C1 segment of cervical spinal cord (tissue), 14 donors: ENCODE measurements at places on chromosomes 12 and 14.
A peak's percentile ranks its signal among the peaks of the same experiment; 100 is the strongest.

GRCh38 chr12:11822081-11822834 is 172.8 kb downstream of the ETV6 start:
- no peak for DNase-seq

DNA sequence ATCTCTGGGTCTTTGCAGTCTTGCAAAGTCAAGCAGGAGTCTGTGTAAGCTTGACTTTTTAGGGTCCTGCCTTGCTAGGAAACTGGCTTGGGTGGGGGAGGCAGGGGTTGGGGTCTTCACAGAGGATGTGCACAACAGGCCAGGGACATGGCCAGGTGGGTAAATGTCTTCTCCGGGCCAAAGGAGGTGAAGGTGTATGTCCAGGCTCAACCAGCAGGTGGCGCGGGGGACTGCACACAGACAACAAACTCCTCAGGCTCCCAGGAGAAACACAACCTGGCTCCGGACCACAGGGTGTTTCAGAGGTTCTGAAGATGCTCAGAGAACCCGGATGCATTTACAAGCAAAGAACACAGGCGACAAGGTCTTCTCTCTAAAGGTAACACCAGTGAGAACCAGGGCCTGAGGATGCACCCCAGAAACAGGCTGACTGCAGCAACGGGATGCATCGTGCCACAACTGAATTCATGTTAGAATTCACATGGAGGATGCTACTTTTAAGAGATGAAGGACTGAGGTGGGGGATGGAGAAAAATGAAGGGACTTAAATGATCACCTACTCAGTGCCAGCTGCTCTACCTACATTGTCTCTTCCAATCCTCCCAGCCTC is 56.0 kb downstream of the PLEKHG3 start:
- no peak for DNase-seq

DNA sequence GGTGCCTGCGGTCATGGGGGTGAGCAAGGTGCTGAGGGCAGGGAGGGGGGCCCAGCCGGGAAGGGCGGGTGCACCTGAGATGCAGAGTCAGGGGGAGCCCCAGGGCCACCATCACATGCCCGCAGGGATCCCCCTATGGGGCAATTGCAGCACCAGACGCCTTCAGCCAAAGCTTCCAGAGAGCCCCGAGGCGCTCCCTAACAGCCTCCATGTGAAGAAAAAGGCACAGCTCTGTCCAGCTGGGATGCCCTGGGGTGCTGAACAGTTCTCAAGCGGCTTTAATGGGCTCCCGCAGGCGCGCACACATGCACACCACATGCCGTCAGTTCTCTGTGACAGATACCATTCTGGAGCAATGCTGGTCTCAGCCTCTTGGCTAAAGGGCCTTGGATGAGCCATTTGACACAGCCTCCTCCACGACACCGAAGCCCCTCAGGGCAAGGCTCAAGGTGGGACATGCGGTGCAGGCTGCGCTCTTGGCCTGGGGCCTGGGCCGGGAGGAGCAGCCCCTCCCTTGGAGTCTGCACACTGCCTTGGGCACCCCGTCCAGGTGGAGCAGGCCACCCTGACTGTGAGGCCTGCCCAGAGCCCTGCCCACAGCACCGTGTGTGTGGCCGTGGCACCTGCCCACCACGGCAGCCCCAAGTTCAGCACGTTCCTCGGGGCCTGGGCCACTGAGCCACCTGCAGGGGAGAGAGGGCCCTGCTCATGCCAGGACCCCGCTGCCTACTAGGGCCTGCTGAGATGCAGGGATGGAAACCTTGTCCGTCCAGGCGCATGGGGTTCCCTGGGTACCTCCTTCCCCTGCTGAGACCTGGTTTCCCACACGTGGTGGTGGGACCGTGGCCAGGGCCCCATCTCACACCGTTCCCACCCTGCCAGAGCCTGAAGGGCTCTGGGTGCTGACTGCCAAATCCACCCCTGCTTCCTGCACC is 7.7 kb downstream of the XRCC3 start:
- DNase-seq, result no peak

DNA sequence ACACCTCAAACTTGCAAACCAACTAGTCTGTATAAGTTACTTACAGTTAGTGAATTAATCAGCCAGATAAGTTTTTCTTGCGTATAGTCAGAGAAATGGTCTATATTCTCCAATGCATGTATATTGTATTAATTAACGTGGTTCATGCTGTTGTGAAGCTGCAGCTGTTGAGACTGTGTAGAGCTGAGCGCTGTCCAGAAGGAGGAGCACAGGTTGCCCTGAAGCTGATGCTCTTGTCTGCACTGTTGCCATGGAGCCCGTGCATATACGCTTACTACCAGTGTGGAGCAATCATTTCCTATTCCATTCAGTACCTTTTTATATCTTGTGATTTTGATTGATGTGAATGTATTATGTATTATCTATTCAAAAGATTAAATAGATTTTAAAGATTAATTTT is 74.3 kb upstream of the ARID2 start:
- DNase-seq, result no peak

DNA sequence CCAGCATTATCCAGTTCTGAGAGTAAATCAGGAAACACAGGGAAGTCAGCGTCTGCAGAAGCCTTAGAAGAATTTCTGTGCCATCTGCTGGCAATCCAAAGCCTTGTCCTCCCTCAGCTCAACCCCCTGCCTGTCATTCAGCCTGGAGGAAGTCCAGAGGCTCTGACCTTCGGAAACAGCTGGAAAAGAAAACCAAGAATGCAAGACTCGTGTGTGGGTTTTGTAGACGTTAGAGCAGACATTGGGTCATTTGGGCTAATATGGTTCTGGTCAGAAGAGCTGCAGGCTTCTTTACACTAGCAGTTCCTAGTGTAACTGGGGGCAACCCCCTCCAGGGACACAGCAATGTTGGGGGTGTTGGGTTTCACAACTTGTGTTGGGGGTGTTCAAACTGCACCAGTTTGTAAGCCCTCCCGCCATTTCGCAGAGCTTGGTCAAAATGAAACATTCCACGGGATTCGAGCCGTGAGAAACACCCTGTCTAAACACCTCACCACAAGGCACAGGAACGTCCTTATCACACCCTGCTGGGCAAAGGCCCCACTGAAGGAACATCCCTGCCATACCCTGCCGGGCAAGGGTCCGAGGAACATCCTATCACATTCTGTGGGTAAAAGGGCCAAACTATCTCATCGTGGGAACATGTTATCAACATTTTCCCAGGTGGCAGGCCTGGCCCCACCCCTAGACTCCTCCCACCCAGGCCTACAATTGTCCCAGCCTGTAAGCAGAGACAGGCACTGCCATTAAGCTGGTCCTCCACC is 21.0 kb upstream of the SERPINA4 start:
- DNase-seq, result no peak

DNA sequence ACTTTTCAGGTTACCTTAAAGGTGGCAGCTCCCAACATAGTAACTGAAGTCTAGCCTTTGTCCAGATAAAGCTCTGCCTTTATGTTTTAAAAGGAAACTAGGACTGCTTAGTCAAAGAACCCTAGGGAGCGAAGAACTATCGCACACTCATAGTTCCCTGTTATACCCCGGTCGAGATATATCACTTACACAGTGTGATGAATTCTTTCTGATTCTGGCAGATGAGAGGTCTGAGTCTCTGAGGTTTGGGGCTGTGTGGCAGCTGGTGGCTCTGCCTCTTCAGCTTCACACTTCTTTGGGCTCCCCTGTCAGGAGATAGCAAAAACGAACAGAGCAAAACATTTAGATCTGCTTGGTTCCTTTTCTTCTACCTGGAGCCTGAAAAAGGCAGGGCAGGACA is 17.0 kb downstream of the ACIN1 start:
- DNase-seq, result no peak

- peak; percentile 82 for DNase-seq
Measured at GRCh38 chr12:26126340-26127284, 1.8 kb upstream of the BHLHE41 start.

DNA sequence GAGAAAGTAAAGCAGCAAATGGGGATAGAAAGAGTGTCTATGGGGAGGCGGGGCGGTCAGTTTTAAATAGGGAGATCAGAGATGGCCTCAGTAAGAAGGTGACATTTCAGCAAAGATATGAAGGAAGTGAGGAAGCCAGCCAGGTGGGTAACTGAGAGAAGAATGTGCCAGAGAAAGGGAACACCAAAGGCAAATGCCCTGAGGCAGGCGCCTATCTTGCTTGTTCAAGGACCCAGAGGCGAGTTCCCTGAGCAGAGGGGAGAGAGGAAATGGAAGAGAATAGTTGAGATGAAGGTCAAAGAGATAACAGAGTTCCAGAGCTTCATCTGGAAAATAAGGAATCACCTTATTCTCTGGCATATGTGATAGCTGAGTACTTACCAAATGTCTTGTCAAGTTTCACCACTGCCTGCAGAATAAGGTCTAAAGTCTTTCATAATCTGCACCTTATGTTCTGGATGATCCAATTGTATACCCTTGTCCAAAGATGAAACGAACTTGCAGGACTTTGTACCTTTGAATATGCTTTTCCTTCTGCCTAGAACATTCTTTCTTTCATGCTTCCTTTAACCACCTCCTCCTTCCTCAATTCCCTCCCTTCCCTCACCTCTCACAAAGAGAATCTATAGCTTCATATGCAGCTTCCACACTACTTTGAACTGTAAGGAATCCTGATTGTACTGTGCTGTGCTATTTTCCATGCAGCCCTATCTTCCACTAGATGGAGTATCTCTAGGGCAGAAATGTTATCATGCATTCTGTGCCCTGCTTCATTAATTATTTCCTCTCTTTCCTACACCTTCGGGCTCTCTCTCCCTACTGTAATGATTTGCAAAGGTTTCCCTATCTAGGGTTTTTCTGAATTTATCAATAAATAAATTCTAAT is 38.5 kb downstream of the GNPTAB start:
- no peak for DNase-seq

GRCh38 chr12:31220633-31221550 is 105.1 kb downstream of the SINHCAF start:
- DNase-seq, result no peak

DNA sequence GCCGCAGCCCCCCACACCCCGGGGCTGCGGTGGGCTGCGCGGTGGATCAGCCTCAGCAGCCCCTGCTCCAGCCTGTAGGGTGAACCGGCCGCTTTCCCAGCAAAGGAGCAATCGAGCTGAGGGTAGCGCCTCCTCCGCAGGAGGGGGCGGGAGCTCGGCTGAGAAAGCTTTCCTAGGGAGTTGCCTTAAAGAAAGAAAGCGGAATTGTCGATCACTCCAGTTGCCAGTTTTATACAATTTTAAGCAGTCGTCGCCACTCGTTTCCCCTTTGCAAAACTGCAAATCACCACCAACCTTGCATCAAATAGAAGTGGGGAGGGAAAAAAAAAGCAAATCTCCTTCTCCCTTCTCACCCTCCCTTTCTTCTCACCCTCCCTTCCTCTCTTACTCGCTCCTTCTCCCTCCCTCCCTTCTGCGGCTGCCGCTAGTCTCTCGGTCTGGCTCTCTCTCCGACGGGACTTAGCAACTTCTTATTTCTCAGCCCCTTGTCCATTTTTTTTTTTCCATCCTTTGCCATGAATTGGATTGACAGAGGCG is at the start of gene PDE3A:
Gene PDE3A (plus strand): TSS at position 424 of the 537 bp plus-strand sequence. CDS start 748 bp downstream, outside the sequence.
- DNase-seq, result peak; percentile 22

GRCh38 chr12:77745624-77746023 is 85.1 kb upstream of the NAV3 start:
- no peak for DNase-seq

GRCh38 chr14:33150666-33151428 is 212.2 kb downstream of the NPAS3 start:
- no peak for DNase-seq

DNA sequence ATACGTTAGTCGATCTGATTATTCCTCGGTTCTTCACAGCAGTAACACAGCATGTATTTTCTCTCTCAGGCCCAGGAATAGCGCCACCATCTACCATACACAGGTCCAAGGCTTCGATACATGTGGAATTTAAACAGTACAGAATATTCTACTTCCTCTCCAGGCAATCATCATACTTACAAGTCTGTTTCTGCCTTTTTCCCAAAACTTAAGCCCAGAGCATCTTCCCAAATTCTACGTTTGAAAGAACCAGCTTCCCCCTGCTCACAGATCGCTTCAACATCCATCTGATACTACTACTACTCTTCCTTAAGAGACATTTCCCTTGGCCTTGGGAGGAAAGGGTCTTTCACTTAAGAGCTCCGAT is 626 bp downstream of the TXNDC16 start:
- no peak for DNase-seq

- DNase-seq, result no peak
Measured at GRCh38 chr12:90972226-90972625, 17.2 kb upstream of the CCER1 start.

- DNase-seq, result no peak
Measured at GRCh38 chr12:27347779-27348178, 15.1 kb downstream of the BMAL2 start.

GRCh38 chr14:35347323-35348043 is 55.3 kb downstream of the PSMA6 start:
- no peak for DNase-seq

DNA sequence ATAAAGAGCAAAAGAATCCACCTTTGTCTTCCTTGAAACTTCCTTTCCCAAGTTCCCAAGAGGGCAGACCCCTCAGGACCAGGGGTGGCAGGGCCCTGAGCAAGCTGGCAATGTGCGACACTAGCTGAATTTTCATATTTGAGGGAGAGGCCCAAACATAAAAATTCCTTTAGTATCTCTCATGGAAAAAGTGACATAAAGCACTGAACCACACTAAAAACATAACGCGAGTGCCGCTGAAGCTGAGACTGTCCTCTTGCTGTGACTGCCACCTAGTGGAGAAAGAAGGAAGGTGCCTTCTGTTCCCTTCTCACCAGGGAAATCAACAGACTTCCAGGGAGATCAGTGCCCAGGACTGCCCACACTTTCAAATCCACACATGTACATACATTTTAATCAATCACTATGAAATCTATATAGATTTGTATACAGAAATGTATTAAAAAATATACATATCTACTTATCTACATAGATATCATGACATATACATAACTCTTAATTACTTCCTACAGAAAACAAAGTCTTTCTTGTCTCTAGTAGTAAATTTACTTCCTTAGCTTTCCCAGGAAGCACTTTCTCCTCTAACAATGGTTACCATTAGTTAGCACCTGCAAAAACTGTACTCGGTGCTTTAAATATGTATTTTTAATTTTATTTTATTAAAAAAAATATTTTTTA is 53.8 kb downstream of the SSH1 start:
- DNase-seq, result peak; percentile 70

DNA sequence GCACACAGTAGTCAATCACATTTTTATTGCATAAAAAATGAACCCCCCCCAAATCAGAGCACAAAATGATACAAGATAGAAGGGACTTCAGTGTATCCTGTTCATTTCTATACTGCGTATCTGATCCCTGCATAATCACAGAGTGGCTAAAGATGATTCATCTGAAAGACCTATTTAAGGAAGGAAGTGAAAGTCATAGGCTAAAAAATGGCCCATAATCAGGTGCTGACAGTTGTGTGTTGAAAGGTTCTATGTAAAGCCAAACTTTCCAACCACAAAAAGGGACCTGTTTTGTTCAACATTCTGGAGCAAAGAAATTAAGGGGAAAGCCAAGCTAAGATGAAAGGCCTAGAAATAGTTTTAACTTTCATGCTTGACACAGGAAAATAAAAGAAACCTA is 147.8 kb upstream of the ATP2B1 start:
- DNase-seq, result no peak

- DNase-seq, result no peak
Measured at GRCh38 chr12:61808856-61809255, 451.3 kb upstream of the USP15 start.

DNA sequence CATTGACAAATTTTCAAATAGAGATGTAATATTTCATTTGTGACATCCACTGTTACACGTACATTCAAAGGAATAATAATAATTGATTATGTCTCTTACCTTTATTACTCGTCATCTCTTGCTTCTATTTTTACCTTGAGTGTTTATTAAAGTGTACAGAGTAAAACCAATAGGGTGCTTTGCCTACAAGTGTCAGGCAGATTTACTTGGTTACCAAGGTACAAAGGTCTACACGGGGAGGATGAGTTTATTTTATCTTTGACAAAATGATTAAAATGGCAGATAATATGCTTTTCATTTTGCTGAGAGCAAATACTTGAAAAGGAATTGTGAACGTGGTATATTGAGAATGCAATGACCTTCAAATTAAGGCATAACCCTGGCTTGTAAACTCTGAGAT is 137.8 kb upstream of the SOX5 start:
- no peak for DNase-seq
